ENCODE measurements at places on chromosomes 7 and 10. TPM values are rescaled to one million over a fixed set of nuclear protein-coding genes. Genes with fewer than 3 reads are reported as not detected.

Gene GHRHR
- total RNA-seq, result not detected

Gene AGR2
- 23.9 TPM for total RNA-seq

Gene STK31
- 0.39 TPM for total RNA-seq

Gene DNAJC12
- total RNA-seq, result 1.8 TPM

Gene HOXA3
- total RNA-seq, result 0.94 TPM

Gene WIPF3
- total RNA-seq, result 0.27 TPM

Gene CRHR2
- not detected for total RNA-seq

Gene DPYSL4
- total RNA-seq, result 1.5 TPM

Gene LRRC18
- not detected for total RNA-seq

Gene EN2
- not detected for total RNA-seq

Gene PTN
- 11.6 TPM for total RNA-seq

Gene PLPP4
- not detected for total RNA-seq

Gene CALML3
- total RNA-seq, result not detected

Gene ADAM8
- 2.2 TPM for total RNA-seq

Gene TRPV5
- not detected for total RNA-seq

DNA sequence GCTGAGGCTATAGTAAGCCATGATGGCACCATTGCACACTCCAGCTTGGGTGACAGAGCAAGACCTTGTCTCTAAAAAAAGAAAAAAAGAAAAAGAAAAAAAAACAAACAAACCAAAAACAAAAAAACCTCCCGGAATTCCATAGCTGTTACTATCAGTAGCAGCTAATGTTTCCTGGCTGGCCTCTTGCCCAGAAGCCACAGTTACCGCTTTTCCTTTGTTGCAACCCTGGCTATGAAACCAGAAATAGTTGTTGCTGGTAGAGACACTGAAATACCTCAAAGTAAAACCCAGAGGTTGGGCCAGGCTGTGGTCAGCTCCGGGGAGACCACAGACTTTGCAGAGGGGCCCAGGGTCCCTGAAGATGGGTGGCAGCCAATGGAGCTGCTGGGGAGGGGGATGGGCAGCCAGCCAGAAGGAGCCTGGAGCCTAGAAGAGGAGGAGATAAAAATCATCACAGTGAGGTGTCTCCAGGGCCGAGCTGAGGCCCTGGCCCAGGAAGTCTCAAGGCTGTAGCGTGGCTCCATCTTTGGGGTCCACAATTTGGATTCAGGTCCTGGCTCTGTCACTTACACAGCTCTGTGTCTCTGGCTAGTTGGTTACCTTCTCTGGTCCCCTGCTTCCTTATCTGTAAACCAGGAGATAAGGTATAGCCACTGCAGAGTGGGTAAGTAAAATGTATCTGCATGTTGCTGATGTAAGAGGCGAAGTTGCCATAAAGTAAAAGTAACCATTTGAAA lies 3.4 kb upstream of the CHST12 start:
- DNase-seq, result peak; percentile 84

- no peak for DNase-seq
Measured at GRCh38 chr7:3917436-3917835, 616.4 kb downstream of the SDK1 start.

GRCh38 chr10:111873041-111873440 lies 310.5 kb downstream of the GPAM start:
- no peak for DNase-seq

DNA sequence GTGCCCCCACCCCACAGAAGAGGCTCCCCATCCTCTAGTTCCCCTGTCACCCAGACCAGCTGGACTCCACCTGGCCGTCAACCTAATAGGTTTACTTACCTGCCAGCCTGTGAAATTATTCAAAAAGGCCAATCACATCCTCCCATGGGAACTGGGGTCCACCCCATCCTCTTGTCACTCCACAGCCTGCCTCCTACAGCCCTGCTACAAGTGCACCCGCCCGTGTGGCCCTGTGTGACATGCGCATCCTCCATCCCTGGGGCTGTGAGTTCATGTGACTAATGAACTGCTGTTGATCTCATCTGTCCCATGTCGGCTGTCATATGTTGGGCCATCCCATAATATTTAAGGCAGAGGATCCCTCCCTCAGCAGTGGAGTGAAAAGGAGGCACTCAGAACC lies 39.4 kb downstream of the AOC1 start:
- DNase-seq, result no peak

DNA sequence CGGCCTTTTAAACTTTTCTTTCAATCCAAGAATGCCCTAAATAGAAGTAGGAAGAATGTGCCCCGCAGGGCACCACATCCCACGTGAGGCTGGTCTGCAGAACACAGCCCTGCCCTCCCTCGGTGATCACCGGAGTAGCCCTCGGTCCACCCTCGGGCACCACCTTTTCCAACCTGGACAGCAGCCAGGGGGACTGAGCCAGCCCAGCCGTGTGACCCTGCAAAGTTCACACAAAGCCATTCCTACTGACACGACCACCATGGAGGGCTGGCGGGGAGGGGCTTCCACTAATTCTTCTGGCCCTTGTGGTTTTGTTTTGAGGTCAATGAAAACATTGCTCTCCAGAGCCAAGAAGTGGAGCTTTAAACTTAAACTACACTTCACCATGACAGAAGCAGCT lies 132.2 kb downstream of the TCERG1L start:
- DNase-seq, result peak; percentile 80

GRCh38 chr10:49158404-49158803 lies 24.6 kb upstream of the FAM170B start:
- DNase-seq, result no peak

- no peak for DNase-seq
Measured at GRCh38 chr7:25716421-25716820, 435.6 kb upstream of the NFE2L3 start.

DNA sequence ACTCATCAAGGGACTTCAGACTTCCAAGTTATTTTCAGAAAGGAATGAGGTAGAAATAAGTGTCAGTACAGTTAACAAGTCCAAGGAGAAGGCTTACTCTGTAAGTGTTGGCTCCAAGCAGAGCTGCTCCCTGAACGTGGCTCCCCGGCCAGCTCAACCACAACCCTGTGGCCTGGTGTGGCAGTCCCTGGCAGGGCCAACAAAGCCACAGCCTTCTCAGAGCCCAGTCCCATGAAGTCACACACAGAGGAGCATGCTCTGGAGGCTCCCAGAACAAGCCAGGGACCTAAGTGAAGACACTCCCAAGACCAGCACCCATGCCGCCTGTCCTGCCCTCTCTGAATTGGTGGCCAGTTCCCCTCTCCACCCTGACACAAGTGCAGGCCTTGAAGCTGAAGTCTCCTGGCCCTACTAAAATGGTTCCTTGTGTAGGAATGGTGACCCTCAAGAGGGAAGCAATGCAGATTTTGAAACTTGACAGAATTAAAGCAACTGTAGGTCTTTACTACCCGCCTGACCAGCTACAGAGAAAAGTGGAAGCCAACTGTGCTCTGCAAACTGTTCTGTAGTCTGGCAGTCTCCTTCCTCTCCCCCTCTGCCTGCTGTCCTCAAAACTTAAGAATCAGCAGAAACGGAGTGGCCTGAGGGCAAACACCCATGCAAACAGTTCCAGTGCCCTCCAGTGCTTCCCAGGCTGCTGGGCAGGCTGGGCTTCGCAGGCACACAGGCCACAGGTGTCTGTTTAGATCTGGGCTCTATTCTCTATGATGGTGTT lies 51.1 kb downstream of the NOD1 start:
- DNase-seq, result no peak

DNA sequence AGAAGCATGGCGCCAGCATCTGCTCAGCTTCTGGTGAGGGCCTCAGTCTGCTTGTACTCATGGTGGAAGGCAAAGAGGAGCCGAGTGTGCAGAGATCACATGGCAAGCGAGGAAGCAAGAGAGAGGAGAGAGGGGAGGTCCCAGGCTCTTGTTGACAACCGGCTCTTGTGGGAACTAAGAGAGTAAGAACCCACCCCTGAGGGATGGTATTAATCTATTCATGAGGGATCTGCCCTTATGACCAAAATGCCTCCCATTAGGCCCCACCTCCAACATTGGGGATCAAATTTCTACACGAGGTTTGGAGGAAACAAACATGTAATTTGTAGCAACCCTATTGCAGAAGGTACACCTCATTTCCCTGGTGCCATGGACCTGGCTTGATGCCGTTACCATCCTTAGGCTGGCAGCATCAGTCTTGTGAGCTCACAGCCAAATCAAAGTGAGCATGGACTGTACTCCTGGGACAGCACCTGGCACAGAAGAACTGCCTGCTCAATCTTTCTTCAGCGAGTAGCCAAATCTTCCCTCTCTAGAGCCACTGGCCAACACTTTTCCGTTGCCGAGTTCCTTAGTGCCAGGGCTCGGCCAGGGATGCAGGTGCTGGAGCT lies 6.5 kb downstream of the BTBD16 start:
- no peak for DNase-seq

DNA sequence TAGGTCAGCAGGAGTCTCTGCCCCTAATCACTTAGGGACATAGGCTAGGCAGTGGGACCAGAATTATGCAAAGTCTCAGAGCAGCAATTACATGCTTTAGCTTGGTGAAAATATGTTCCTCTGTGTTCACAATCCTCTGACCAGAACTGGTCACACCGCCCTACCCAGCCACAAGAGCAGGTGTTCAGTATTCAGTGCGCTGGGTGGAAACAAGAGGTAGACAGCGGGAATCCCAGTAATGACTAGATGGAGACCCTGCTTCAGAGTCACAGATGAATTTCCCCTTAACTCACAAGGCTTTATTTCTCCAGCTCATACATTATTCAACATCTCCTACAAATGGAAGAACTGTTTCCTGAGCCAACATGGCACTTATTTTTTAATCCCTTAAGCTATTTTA lies 763.7 kb upstream of the POM121L12 start:
- DNase-seq, result no peak

DNA sequence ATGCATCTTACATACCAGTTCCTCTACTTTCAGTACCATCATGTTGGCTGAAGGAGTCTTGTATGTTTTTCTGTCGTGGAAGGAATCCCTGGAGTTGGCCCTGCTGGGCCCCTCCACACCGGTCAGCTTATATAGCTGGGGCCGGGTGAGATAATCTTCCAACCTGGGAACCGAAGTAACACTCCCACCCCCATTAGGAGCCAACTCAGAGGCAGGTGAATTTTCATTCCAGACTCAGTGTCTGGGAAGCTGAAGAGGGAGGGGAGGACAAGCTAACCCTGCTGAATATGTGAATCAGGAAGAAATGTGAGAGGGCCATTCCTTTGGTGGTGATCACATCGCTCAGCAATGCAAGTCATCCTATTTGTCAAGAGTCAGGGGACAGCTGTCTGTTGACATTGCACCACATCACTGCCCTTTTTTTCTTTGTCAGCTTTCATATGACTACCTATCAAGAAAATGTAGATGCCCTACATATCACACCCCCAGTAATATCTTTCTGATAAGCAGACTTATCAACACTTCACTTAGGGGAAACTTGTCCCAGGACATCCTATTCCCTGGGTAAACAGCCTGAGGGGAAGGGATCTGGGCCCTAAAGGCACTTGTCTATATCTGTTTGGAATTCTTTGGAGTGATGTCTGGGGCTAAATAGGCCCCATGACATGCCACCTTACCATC lies at the start of gene ANKRD1:
Gene ANKRD1 (minus strand): TSS at position 102 of the 681 bp plus-strand sequence. CDS start 60 bp downstream, at position 42.
- no peak for DNase-seq

- peak; percentile 74 for DNase-seq
Measured at GRCh38 chr10:49106451-49106850, 8.9 kb downstream of the VSTM4 start.

GRCh38 chr10:126156012-126156411 lies 232.3 kb downstream of the ADAM12 start:
- no peak for DNase-seq

GRCh38 chr7:74069790-74070618 lies 13.6 kb upstream of the LIMK1 start:
- no peak for DNase-seq

- no peak for DNase-seq
Measured at GRCh38 chr10:17145239-17145638, 15.6 kb upstream of the CUBN start.

GRCh38 chr7:84876061-84876821 lies 310.6 kb downstream of the SEMA3D start:
- DNase-seq, result no peak

- DNase-seq, result no peak
Measured at GRCh38 chr10:132368881-132369635, 27.9 kb upstream of the PWWP2B start.
